T-helper 17 cell (primary cell): ENCODE measurements at places on chromosomes 1 and 21.
A peak's percentile ranks its signal among the peaks of the same experiment; 100 is the strongest.

DNA sequence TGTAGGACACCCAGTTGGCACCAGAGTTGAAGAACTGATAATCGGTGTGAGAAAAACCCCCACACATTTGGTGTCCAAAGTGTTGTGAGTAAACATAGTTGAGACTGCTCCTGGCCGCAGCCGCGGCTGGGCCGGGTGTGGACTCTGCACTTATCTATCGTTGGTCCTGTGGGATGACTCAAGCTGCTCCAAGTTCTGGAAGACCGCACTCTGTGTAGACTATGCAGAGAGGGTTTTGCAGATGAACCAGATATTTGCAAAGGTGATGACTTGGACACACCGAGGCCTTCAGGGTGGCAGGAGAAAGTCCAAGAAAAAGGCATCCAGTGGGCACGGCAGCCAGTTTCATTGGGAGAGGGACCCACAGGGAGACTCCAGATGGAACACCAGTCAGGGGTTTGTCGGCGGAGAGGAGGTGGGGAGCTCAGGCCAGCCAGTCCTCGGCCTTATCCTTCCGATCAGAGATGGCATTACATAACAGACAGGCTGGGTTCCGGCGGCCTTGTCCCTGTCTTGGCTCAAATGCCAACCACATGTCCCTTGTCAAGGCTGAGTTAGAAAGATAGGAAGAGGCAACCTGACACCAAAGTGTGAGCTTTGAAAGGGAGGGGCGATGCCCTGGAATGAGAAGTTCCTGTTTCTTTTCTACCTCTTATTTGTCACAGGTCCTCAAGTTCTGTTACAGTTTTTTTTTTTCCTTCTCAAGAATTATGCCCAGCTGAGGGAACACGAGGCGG is 21.1 kb downstream of the C2CD2 start:
- H3K4me1 ChIP-seq, result peaks cover 4% of the 10 kb centered on the region
- no peak for DNase-seq
- H3K27me3 ChIP-seq, result peaks cover 27% of the 10 kb centered on the region
- peak overlapping the region; percentile 21 for H3K4me3 ChIP-seq
- H3K36me3 ChIP-seq, result no peaks in the 10 kb centered on the region

DNA sequence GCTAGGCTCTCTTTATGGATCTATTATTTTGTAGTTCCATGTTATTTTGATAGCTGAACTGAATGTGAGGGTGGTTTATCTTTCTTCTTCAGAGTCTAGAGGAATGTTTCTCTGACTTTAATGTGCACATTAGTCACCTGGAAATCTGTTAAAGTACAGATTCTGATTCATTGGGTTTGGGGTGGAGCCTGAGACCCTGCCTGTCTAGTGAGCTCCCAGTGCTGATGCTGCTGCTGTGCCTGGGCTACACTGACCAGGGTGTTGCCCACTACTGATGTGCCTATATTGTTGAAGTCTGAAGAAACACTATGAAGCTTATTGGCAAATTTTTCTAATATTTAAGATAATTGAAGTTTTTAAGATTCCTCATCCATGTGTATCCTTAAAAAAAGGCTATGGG is 35.9 kb downstream of the CD46 start:
- no peaks in the 10 kb centered on the region for H3K4me1 ChIP-seq
- H3K36me3 ChIP-seq, result no peaks in the 10 kb centered on the region
- DNase-seq, result no peak
- peak overlapping the region; percentile 43 for H3K27ac ChIP-seq

GRCh38 chr1:39886757-39887231 is 3.5 kb upstream of the TRIT1 start:
- DNase-seq, result no peak
- no peak overlapping the region for H3K4me3 ChIP-seq
- no peak overlapping the region for H3K27ac ChIP-seq
- peaks cover 21% of the 10 kb centered on the region for H3K4me1 ChIP-seq

DNA sequence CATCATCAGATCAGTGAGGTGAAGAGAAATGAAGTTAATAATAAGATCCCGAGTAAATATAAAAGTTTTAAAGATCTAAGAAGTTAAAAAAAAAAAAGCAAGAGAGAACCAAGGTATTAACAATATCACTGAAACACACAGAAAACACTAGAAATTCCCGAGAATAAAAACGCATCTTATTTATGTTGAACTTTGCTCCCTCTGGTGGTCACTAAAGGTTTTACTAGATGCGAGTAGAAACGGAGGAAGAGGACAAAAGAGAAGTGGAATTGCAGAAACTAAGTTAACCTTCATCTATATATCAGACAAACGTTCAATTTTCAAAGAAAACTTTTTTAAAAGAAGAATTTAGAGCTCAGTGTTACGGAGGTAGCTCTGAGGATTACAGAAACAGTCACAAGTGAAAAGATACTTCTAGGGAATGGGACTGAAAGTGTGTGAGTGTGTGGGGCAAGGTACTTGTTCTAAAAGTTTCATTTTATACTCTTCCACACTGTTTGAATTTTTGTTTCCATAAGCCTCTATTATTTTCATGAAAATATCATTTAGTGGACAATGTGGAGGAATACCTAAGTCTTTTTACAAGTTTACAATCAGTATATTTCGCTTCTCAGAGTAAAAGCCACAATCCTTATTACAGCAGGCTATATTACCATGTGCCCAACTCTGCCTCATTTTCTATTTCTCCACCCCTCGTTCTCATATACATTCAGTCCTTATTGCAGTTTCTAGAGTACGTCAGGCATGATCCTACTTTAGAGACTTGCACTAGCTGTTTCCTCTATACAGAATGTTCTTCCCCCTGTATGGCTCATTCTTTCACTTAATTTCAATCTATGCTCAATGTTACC is 19.7 kb downstream of the ACBD6 start:
- no peak overlapping the region for H3K4me3 ChIP-seq
- peaks cover 16% of the 10 kb centered on the region for H3K4me1 ChIP-seq
- no peak overlapping the region for H3K27ac ChIP-seq
- no peak for DNase-seq
- no peaks in the 10 kb centered on the region for H3K27me3 ChIP-seq

DNA sequence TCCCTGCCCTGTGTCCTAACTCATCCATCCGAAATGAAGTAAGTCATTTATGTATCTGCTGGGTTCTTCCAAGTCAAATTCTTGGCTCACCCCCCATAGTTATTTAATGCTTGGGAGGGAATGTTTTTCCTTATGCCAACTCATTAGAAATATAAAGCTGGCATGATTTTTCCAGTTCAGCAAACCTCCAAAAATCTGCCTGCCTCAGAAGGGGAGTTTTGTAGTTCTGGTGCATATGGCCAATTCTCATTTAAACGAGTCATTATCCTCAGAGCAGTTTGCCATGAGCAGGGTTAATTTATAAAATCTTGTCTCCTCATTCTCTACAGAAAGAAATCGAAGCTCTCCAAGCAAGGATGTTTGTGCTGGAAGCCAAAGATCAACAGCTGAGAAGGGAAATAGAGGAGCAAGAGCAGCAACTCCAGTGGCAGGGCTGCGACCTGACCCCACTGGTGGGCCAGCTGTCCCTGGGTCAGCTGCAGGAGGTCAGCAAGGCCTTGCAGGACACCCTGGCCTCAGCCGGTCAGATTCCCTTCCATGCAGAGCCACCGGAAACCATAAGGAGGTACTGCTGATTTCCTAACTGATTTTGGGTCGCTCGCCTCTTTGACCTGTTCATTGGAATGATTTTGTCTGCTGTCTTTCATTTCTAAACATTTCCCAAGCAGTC is 144.1 kb downstream of the DISC1 start:
- peaks cover 27% of the 10 kb centered on the region for H3K36me3 ChIP-seq
- H3K27me3 ChIP-seq, result no peaks in the 10 kb centered on the region
- no peak for DNase-seq
- H3K4me3 ChIP-seq, result no peak overlapping the region

- H3K27ac ChIP-seq, result no peak overlapping the region
- peaks cover 3% of the 10 kb centered on the region for H3K4me1 ChIP-seq
- no peak overlapping the region for H3K4me3 ChIP-seq
These were observed 4.4 kb upstream of the TMEM125 start for GRCh38 chr1:43265431-43265830.

DNA sequence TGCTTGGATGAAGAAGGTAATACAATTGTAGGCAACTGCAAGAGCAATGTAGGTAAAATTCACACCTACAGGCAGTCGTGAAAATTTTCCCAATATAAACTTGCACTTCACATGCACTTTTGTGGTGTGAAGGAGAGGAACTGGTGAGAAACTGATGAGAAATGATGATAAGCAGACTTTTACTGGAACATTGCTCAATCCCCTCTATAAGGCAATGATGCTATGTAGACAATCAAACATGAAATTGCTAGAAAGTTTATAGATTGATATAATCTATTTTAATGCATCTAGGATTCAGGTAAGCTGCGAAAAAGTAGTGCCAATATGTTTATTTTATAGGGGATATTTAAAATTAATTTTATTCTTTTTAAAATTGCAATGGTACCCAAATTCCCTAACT is 802.2 kb downstream of the KCNT2 start:
- H3K27ac ChIP-seq, result no peak overlapping the region
- no peak overlapping the region for H3K4me3 ChIP-seq
- DNase-seq, result no peak
- H3K4me1 ChIP-seq, result no peaks in the 10 kb centered on the region
- no peaks in the 10 kb centered on the region for H3K36me3 ChIP-seq
- H3K27me3 ChIP-seq, result no peaks in the 10 kb centered on the region

DNA sequence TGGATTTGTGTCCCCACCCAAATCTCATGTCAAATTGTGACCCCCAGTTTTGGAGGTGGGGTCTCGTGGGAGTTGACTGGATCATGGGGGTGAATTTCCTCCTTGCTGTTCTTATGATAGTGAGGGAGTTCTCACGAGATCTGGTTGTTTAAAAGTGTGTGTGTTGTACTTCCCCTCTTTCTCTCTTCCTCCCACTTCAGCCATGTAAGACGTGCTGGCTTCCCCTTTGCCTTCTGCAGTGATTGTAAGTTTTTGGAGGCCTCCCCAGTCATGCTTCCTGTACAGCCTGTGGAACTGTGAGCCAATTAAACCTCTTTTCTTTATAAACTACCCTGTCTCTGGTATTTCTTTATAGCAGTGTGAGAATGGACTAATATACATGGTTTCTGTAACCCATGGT is 64.6 kb downstream of the RHOU start:
- H3K4me3 ChIP-seq, result no peak overlapping the region
- no peaks in the 10 kb centered on the region for H3K36me3 ChIP-seq
- no peak overlapping the region for H3K27ac ChIP-seq

DNA sequence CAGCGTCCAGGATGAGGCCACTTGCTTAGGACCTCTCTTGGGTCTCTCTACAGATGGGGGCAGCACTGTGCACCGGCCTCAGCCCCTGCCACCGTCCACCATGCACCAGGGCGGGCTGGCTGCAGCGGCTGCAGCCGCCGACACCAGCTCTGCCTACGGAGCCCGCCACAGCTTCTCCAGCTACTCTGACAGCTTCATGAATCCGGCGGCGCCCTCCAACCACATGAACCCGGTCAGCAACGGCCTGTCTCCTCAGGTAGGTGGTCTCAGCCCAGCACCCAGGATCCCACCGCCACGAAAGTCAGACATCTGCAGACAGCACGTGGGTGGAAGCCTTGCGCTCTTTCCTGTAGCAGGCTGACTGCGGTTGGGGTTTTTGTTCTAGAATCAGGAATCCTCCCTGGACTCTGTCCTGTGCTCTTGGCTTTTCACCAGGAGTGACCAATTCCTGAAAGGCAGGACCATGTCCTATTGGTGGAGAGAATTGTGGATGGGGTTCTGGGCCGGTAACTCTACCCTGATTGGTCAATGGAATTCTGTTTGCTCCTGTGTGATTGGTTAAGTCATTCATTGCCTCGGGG is 72.5 kb downstream of the PAX7 start:
- no peak overlapping the region for H3K27ac ChIP-seq
- peaks cover 3% of the 10 kb centered on the region for H3K36me3 ChIP-seq
- no peak for DNase-seq
- no peaks in the 10 kb centered on the region for H3K4me1 ChIP-seq
- peaks cover 61% of the 10 kb centered on the region for H3K27me3 ChIP-seq

GRCh38 chr21:33325222-33326067 is 675 bp downstream of the IFNAR1 start:
- H3K27ac ChIP-seq, result no peak overlapping the region
- no peaks in the 10 kb centered on the region for H3K36me3 ChIP-seq
- peaks cover 20% of the 10 kb centered on the region for H3K4me1 ChIP-seq
- no peaks in the 10 kb centered on the region for H3K27me3 ChIP-seq

DNA sequence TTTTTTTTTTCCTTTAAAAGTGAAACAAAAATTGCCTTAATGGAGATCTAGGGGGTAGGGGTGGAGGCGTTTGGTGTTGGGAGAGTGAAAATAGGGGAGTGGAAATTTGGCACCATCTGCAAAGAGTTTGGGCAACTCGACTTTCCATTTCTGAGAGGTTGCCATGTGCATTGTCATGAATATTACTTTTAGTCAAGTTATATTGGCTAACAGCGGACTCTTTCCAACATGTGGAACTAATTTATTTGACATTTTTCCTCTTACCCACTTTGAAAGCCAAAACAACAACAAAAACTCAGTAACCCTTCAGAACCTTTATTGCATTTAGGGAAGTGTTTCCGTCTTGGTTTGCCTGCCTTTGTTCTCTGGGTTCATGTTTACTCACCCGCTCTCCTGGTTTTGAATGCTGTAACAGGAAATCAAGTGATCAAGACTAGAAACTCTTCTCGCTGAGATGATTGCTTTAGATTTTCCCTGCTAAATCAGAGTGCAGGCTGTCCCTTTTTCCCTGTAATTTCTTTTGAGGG is 70.4 kb downstream of the CACHD1 start:
- no peak overlapping the region for H3K27ac ChIP-seq
- no peak overlapping the region for H3K4me3 ChIP-seq
- no peak for DNase-seq
- no peaks in the 10 kb centered on the region for H3K36me3 ChIP-seq
- peaks cover 15% of the 10 kb centered on the region for H3K27me3 ChIP-seq
- H3K4me1 ChIP-seq, result peaks cover 8% of the 10 kb centered on the region

DNA sequence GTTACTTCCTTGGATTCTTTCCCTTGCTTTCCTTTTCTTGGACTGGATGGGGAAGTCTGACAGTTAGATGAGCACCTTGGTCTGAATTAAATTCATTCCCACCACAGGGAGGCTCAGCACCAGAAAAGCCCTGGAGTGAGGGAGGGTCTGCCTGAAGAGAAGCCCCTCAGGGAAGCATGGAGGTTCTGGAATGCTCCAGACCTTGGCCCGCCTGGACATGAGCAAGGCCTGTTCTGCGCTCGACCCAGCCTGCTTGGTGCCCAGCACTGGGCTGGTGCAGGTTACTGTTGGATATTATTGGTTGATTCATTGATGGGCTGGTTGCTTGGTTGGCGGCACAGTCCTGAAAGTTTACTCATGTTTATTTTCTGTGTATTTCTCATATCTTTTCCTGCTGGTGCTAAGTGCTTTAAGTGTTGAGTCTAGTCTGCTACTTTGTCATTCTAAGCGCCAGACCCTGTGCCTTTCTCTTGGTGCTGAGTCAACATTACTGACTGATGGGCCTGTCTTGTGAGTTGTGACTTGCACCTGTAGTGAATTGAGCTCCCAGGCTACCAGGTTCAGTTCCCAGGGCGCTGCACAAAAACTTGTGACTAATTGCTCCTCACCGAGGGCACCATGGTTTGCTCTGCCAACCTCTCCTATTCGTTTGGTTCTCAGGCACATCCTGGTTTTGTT is 538.5 kb downstream of the KIF26B start:
- H3K27me3 ChIP-seq, result no peaks in the 10 kb centered on the region
- H3K4me1 ChIP-seq, result no peaks in the 10 kb centered on the region
- H3K4me3 ChIP-seq, result no peak overlapping the region
- H3K36me3 ChIP-seq, result no peaks in the 10 kb centered on the region
